Panc1 (cell line): ENCODE measurements at places on chromosomes 2 and 18.

GRCh38 chr2:151297882-151298281 is 8.4 kb upstream of the NMI start:
- DNase-seq, result no peak

GRCh38 chr2:26172189-26172870 is 558 bp upstream of the GAREM2 start:
- DNase-seq, result no peak

DNA sequence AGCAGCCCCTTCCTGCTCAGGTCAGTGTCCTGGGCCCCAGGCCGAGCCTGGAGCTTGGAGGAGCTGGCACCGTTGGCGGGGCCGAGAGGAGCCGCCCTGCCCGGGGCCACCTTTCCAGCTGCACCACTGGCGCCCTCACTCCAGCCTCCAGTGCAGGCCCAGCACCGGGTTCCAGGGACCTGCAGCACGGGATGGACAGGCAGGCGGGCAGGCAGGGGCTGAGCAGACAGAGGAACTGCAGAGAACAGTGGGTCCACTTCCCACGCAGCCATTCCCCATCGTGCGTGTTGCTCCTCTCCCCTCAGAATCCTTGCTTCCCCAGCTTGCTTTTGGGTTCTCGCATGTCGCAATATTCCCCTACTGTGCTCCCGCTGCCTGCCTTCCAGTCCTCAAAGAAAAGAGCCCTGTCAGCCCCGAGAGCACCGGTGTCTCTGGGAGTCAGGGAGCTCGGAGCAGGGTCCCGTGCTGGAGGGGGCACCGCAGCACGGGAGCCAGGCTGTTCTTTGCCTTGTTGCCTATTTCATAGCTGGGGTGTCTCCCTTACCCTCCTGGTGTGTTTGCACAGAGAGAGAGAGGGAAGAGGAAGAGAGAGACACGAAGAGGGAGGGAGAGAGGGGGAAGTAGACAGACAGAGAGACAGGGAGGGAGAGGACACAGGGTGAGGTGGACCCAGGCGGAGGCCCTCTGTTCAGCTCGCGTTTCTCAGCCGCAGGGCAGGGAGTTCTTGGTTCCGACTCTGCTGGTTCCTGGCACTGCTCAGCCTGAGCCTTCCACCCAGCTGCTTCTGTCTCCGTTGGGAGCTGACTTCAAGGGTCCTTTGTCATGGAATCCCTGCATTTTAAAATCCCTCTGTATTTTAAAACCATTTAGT is 126.0 kb downstream of the MBP start:
- DNase-seq, result no peak

DNA sequence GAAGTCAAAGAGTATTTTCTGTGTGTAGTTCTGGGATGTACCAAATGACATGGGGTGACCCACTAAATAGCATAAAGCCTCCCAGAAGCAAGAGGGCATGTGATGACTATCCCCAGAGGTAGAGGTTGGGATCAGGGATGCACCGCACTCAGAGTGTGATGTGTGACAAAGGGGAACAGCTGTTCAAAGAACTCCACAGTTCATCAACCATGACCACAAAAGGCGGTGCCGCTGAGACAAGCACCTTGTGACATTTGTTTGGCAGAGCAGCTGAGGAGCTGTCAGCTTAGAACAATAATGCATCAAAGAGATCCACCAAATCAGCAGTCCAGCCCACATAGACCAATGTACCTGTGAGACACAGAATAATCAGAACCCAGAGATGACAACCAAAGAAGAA is 81.3 kb downstream of the VWC2L start:
- no peak for DNase-seq

- DNase-seq, result no peak
Observed at GRCh38 chr2:231604101-231604684, 11.5 kb downstream of the TEX44 start.

DNA sequence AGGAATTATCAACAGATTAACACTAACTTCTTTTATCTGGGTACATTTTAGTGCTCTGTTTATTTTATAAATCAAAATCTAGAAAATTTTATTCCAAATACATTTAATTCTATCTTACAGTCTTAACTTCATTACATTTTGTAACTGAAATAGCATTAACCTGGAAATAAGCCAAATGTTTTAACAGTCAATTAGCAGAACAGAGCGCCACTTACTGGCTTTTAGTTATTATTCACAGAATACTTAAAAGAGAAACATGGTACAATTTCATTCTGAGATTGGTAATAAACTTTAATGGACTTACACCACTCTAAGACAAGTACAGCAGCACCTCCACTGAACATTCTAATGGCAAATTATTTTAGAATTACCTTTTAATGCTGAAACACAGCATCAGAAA is 38.6 kb downstream of the SS18 start:
- no peak for DNase-seq

- DNase-seq, result no peak
Observed at GRCh38 chr2:54572262-54572635, 116.1 kb downstream of the SPTBN1 start.

- no peak for DNase-seq
Observed at GRCh38 chr2:60106836-60107529, 446.5 kb downstream of the BCL11A start.

GRCh38 chr2:172049567-172050120 is 35.7 kb upstream of the DLX1 start:
- no peak for DNase-seq

DNA sequence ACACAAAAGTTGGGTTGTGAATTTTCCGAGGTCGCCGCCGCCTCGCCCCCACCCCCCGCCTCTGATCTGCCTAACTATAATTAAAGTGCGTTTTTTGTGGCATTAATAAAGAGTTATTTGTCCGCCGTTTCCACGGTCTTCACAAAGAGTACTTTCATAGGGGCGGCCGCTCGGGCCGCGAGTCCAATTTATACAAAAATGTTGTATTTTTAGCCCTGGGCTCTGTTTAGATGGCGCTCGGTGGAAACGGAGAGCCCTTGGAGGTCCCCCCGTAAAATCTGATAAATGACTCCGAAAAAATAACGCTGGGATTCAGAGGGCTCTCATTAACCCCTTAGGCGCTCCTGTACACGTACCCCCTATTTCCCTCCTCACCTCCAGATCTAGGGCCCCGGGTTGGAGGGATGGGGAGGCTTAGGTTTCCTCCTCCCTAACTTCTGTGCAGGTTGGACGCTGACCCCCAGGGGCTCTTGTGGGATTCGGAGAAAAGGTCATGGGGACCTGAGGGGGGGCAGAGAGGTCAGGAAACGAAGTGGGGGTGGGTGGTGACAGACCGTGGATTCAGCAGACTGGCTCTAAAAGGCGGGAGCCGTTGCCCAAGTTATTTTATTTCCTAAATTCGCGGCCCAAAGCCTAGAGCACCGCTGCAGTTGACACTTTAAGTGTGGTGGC is 1.9 kb downstream of the CYP26B1 start:
- DNase-seq, result no peak

- DNase-seq, result no peak
Observed at GRCh38 chr2:237321746-237322145, 92.2 kb downstream of the COL6A3 start.

GRCh38 chr2:61423714-61424113 is 47.2 kb downstream of the USP34 start:
- DNase-seq, result peak; percentile 75

GRCh38 chr2:217905896-217906295 is 96.9 kb downstream of the TNS1 start:
- DNase-seq, result no peak

DNA sequence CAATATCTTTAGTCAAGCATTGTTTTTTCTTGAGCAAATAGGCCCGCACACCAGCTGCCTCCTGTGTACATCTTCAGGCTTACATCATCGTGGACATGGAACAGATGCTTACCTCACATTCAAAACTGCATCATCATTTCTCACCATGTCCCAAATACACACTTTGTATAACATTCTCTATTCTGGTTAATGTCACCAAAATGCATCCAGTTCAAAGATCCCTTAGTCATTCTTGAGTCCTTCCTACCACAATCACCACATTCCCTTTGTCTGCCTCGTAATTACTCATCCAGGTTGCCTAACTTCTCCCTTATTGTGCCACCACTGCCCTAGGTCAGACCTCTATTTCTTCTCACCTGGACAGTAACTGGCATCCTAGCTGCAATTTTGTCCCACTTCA is 373.7 kb upstream of the GALNT5 start:
- no peak for DNase-seq

- no peak for DNase-seq
Observed at GRCh38 chr2:73652348-73652747, 10.1 kb upstream of the NAT8 start.

DNA sequence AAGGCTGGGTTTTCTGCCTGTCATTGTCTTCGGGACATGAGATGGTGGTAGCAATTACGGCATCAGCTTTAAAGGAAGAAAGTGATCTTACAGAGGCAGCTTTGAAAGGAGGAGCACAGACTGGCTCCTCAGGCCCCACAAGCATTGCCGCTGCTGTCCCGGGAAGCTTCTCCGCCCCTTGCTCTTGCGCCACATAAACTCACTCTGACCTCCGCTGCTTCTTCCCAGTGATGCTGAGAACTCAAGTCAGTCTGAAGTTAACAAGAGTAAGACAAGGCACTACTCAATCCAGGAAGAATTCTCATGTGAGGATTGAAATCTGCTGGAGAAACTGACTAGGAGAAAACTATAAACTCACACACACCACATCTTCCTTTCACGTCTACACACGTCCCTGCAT is 112.4 kb upstream of the RIOK3 start:
- no peak for DNase-seq

DNA sequence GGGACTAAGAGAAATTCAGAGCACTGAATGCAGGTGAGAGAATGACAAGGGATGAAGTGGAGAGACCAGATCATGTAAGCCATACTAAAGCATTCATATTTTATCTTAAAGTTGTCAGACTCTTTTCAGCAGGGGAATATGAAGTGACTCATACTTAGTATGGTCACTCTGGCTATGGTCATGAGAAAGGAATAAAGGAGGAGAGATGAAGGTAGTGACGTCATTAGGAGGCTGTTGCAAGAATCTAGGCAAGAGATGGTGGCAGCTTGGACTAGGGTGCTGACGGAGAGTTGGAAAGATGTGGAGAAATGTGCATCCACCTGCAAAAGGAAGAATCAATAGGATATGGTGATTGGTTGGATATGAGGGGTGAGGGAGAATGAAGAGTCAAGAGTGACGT is 203.2 kb upstream of the ACVR2A start:
- DNase-seq, result no peak

- no peak for DNase-seq
Observed at GRCh38 chr2:150532879-150533278, 45.4 kb upstream of the RND3 start.

DNA sequence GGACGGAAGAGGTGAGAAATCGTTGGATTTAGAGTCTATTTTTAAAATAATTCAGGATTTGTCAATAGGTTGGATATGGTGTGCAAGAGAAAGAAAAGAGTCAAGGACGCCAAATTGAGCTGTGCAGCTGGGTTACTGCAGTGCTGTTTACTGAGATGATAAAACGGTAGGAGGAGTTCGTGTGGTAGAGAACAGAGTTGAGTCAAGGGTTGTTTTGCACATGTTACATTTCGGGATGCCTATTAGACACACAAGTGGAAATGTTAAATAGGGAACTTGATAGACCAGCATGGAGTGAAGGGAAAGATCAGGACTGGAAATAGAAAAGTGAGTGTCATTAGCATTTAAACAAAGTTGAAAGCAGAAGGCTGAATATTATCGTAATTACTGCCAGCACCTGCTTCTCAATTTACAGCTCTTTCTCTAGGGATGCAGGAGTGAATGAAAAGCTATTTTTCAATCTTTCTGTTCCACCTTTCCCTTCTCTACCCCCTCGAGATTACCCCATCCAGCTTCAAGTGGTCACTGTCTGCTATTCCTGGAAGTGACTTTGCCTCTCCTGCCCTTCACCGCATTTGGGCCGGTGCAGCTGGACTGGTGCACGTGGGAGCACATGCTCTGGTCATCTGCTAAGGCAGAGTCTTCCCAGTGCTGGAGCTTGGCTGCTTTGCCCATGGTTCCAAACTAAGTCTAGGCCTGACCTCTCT is 30.3 kb downstream of the GPR75 start:
- DNase-seq, result no peak
